Suppressor macrophage treated with lipopolysaccharide for 1 hour (primary cell): ENCODE measurements at places on chromosomes 13 and 19.

GRCh38 chr13:41827507-41828213, 133.2 kb downstream of the VWA8 start:
- peak; percentile 58 for DNase-seq

DNA sequence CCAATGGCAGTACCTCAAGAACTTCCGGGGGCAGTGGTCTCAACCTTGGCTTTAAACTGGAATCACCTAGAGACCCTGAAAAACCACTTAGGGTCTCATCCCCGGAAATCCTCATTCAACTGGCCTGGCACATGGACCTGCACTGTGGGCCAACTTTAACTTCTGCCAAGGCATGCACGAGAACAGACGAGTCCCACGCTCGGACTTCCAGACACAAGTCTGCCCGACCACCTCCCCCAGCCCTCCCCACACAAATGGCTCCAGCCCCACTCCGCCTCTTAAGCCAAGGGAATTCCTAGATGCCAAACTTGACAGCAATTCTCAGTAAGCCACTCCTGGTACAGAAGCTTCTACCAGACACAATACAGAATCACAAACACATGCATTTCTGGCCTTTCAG, 114.0 kb downstream of the STK24 start:
- DNase-seq = no peak

- no peak for DNase-seq
These were observed 1.5 kb downstream of the ERCC2 start for GRCh38 chr19:45368737-45369340.

- no peak for DNase-seq
These were observed 12.2 kb downstream of the IGLON5 start for GRCh38 chr19:51323481-51324166.

GRCh38 chr13:106432636-106433035, 102.8 kb downstream of the EFNB2 start:
- no peak for DNase-seq

- no peak for DNase-seq
These were observed 43.3 kb downstream of the ATP11A start for GRCh38 chr13:112733112-112733511.

- no peak for DNase-seq
These were observed 626.1 kb downstream of the DACH1 start for GRCh38 chr13:71240911-71241310.

GRCh38 chr19:6286676-6287075, 6.9 kb upstream of the MLLT1 start:
- DNase-seq = no peak
